ENCODE measurements at places on chromosomes 7 and 10. TPM values are rescaled to one million over a fixed set of nuclear protein-coding genes. Genes with fewer than 3 reads are reported as not detected.

- DNase-seq: peak; percentile 55
These were observed 67.8 kb downstream of the ABCC2 start for GRCh38 chr10:99850021-99850766.

DNA sequence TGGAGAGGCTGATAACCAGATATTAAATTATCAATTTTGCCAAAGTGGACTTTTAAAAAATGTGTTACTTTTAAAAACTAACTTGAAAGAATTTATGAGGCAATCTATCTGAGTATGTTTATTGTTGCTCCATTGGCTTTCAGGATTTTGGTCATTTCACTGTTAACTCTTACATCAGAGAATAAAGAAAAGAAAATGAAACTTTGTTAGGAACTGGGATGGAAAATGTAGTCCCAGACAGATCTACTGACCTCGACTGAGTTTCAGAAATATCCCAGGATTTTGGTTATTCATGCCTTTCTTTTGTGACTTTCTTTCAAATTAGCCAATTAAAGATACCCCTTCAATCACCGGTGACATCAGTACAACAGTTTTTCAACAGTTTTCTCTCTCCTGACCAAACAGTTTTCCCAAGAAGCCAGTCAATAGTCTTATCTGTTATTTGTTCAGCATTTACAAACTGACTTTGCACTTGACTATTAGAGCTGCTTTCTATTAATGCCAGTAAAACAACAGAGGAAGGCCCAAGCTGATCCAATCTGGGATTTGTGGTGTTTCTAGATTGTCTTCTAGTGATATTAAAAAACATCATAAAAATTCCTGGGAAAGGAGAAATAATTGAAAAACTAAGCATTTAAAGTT lies 35.8 kb downstream of the NRBF2 start:
- DNase-seq: no peak

GRCh38 chr10:100739517-100740368 lies 5.6 kb upstream of the PAX2 start:
- no peak for DNase-seq

- DNase-seq: no peak
These were observed 683 bp downstream of the INSIG1 start for GRCh38 chr7:155298288-155298833.

DNA sequence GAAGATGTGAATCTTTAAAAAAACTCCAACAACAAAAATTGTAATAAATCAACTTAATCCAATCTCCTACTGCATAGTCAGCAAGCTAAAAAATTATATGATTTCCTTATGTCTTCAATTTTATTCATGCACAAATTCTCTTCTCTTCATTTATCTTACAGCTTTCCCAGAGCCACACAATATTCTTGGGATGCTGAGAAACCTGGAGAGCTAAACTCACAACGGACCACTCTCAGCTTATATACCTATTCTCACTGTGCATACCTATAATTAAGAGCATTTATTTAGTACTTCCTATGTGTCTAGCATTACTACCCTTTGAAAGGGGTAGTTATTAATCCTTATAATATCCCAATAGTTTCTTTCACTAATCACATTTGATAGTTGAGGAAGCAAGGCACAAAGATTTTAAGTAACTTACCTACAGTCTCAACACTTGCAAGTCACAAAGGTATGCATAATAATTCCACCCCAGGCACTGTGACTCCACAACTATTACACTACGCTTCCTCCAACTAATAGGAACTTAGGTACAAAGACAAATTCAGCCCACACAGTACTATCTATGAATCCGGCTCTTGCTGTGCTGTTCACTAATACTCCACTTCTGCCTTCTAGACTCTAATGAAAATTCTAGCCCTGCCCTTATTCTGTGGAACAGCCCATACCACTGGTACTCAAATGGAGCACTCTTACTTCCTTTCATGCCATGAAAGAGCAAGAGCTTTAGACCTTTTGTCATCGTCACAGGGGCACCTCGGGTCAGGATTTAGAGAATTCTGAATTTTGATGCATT lies 5.1 kb downstream of the CCDC71L start:
- no peak for DNase-seq

DNA sequence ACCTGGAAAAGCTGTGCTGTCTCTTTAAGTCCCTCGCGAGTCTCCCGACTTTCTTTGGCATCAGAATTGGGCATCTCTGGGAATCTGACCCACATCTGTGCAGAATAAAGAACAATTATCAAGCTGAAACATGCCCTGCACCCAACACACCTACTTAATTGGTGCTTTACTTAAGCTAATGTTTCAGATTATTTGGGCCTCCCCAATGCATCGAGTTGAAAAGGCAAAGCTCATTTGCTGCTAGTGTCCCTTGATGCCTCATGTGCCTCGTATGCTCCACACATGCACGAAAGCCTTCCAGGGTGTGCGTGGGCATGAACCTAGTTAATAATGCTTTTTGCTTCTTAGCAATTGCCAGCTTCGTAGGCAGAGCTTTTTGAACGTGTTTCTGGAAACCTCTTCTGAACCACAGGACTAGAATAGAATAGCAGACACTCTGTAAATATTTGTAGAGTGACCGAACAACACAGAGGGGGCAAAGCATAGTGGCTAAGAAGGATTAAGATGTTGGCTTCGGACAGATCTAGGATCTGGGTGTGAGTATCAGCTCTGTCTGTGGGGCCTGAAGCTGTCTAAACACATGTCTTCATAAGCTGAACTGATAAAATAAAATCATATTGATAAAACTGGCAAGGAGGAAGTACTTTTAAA lies 26.7 kb upstream of the FGFR2 start:
- DNase-seq: no peak

DNA sequence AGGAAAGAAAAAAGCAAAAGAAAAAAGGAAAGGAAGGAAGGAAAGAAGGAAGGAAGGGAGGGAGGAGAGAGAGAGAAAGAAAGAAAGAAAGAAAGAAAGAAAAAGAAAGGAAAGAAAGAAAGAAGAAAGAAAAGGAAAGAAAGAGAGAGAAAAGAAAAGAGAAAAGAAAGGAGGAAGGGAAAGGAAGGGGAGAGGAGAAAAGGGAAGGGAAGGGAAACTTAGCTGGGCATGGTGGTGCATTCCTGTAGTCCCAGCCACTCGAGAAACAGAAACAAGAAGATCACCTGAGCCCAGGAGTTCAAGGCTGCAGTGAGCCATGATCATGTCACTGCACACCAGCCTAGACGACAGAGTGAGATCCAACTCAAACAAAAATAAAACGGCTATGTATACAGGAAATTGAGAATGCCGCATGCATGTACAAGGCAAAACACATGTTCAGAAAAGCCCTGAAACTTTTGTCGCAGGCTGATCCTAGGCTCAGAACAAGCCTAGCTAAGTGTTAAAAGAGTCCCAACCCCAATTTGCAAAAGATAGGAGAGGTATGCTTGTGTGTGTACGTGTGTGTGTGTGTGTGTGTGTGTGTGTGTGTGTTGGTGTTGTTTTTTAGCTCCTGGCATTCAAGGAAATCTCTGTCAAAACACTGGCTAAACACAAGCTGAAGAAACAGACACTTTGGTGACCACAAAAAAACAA lies 6.6 kb upstream of the NPC1L1 start:
- no peak for DNase-seq

The MBL2 gene
- not detected for total RNA-seq

The LBX1 gene
- total RNA-seq: 5.6 TPM
